ENCODE measurements at places on chromosomes 4 and X.

- no peak for DNase-seq
Measured at GRCh38 chrX:40281336-40282005, 183.7 kb upstream of the BCOR start.

GRCh38 chrX:108264376-108264775 lies 172.8 kb downstream of the ATG4A start:
- DNase-seq = no peak

DNA sequence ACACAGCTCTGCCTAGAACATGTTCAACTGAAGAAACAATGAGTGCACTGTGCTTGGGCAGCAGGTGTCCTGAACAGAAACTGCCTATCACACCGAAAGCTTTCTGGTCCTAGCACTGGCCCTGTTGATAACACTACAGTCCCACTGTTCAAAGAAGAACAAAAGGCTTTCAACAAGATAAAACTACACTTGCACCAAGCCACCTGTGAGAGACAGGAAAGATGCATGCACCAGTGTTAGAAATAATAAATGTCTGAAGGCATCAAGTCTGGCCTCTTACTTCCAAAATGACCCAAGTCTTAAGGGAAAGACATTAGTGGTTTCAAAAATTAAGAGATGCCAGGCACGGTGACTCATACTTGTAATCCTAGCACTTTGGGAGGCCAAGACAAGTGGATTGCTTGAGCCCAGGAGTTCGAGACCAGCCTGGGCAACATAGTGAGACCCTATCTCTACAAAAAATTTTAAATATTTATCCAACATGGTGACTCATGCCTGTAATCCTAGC lies 68.7 kb downstream of the APBB2 start:
- DNase-seq = no peak

DNA sequence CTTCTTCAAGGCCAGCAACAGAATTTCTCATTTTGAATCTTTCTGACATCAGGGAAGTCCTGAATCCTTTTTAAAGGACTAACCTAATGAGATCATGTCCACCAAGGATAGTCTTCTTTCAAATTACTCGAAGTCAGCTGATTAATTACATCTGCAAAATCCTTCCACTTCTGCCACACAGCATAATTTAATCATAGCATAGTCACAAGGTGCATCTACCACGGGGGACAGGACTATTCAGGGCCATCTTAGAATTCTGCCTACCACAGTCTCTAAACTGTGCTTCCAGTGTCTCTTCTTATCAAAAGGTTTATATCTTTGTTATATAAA lies 53.7 kb downstream of the ATP10D start:
- DNase-seq = no peak

DNA sequence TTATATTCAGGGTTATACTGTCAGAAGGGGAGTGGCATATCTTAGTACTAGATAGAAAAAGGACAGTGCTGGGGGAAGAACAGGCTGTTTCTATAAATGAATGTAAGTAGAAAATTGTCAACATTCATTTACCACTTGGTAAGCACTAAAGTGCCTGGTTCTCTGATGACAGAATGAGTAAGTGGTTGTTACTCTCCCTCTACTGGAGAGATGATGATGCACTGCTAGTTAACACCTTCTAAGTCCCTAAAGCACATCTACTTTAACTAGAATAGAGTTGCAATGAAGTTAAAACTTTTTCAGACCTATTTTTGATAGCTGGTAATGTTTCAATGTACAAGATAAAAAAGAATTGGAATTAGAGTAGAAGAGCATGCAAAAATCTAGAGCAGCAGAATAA lies 214.5 kb downstream of the KLHL4 start:
- DNase-seq = no peak

- DNase-seq = no peak
Measured at GRCh38 chr4:157372154-157372553, 151.6 kb downstream of the GRIA2 start.

- no peak for DNase-seq
Measured at GRCh38 chr4:10082459-10083272, 33.9 kb downstream of the WDR1 start.

DNA sequence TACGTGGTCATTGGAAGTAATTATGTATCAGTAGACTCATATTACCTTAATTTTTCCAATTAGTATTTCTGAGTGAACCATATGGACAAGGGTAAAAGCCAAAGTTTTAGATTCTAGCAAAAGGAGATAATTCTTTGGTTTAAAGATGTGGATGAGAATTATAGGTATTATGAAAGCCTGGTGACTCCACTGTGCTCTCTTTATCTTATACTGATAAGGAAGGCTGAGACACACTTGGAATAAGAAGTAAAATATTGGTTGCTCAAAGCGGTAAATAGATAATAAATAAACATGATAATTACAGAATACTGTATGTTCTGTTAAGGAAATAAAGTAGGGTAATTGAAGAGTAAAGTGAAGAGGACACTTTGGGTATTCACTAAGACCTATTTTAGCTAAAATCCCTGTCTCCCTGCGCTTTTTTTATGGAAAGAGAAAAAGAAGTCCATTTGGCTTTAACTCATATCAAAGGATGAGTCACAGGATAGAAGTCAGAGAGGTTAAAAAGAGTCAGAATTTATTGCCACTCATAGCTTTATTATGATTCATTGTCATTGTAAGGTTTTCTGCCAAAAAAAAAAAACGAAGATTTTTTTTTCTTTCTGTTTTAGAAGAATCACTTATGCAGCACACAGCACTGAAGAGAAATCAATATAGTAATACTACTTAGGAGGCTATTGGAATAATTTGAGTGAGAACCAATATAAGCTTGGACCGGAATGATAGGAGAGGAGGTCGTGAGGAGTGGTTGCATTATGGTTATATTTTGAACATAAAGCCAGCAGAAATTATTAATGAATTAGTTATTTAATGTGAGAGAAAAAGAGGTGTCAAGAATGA lies 2463.1 kb downstream of the ARAP2 start:
- no peak for DNase-seq

GRCh38 chr4:175234162-175234561 lies 316.0 kb downstream of the ADAM29 start:
- no peak for DNase-seq

GRCh38 chr4:27921231-27921630 lies 1060.6 kb downstream of the STIM2 start:
- no peak for DNase-seq

DNA sequence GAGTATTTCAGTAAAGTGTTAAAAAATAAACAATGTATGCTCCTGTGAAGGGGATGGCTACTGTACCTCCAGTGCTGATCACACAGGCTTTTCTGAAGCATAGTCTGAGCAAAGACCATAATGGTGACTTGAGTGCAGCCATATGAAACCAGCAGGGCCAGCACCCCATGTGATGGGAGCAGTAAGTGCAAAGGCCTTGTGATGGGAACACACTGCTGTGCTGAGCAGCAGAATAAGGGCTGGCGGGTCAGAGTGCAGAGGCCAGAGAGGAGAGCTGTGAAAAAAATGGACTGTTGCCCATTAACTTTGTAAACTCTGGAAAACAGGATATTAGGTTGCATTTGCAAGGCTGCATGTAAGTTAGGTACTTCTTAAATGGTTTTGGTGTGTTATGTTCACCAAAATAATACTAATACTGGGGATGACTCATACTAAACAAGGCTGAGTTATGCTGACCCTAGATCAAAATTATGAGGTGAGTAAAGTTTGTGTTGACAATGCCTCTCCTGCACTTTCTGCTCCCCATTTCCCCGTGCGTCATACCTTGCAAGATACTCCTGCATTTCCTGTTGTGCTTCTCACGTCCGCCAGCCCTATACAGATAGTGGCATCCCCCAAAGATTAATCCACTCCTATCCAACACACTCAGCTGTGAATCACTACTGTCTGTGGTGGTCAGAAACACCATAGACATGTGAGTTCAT lies 67.0 kb upstream of the FAM9A start:
- no peak for DNase-seq
